ENCODE measurements at places on chromosomes 2 and 18. TPM values are rescaled to one million over a fixed set of nuclear protein-coding genes. Genes with fewer than 3 reads are reported as not detected.

The KIAA2012 gene
- total RNA-seq: not detected

The BUB1 gene
- 14.5 TPM for total RNA-seq

The GPR45 gene
- not detected for total RNA-seq

The ALK gene
- total RNA-seq: not detected

GRCh38 chr2:107412981-107413380, 413.7 kb upstream of the RGPD4 start:
- no peak for DNase-seq

The ZBTB7C gene
- total RNA-seq: under 0.01 TPM

The G6PC2 gene
- total RNA-seq: not detected

The SNRPD1 gene
- total RNA-seq: 24.2 TPM

The CXCR4 gene
- total RNA-seq: 57.4 TPM

The FN1 gene
- total RNA-seq: 353 TPM

DNA sequence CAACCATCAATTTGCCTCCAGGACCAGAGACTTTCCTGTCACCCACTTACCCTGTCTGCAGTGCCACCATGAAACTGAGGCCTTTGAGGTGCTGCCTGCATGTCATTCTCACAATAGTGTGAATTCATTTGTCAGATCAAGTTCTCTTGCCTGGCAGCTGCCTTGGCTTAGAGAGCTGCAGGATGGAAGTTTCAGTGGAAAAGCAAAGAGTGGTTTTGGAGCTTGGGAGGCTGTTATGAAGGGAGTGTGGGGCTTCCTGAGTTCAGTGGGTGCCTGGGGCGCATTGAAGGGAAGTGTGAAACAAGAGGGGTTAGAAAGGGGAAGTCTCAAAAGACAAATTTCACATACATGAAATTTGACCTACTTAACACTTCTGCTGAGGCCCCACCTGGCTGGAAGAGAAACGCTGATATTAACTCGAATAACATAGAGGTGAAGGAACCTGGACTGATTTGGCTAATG, 7.9 kb upstream of the LBH start:
- DNase-seq: no peak

DNA sequence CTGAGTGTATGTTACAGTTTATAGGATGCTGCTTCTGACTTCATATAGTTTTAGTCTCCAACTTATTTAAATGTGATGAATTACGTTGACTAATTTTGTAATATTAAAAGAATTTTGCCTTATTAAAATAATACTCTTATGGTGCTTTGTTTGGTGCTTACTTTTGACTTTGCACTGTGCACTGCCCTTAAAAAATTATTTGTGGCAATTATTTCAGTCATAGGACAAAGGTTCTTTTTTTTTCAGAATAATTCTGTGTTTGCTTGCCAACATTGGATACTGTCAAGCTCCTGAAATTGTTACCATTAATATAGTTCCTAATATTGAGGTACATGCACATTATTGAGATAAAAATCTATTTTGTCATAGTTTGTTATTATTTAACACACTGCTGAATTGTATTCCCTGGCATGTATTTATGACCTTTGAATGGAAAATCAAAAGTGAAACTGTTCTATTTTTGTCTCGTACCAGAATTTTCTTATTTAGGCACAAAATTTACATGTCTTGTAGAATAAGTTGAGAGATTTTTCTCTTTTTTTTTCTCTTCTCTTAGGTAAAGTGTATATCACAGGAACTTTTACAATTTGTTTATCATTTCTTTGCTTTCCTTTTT, 572.8 kb upstream of the KLHL29 start:
- DNase-seq: no peak

The GAL3ST2 gene
- not detected for total RNA-seq

GRCh38 chr2:233350708-233351107, 3.6 kb upstream of the DGKD start:
- DNase-seq: peak; percentile 82

GRCh38 chr18:34028324-34028723, 196.4 kb downstream of the NOL4 start:
- DNase-seq: no peak

The DLX1 gene
- not detected for total RNA-seq

The TFCP2L1 gene
- total RNA-seq: 0.28 TPM

The KATNAL2 gene
- 0.51 TPM for total RNA-seq

DNA sequence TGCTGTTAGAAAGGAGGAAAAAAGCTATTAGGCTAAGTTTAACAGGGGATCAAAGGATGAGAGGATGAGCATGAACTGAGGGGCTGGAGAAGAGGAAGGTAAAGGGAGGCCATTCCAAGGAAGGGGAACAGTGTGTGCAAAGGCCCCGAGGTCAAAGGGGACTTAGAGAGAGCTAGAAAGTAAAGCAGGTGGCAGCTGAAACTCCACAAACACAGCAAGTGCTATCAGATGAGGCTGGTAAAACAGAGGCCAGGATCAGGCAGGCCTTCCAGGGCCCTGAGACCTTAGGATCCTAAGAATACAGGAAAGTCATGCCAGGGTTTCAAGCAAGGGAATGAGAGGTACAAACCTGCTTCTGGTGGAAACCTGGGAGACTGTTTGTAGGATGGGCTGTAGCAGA, 5.8 kb downstream of the HDAC4 start:
- no peak for DNase-seq

DNA sequence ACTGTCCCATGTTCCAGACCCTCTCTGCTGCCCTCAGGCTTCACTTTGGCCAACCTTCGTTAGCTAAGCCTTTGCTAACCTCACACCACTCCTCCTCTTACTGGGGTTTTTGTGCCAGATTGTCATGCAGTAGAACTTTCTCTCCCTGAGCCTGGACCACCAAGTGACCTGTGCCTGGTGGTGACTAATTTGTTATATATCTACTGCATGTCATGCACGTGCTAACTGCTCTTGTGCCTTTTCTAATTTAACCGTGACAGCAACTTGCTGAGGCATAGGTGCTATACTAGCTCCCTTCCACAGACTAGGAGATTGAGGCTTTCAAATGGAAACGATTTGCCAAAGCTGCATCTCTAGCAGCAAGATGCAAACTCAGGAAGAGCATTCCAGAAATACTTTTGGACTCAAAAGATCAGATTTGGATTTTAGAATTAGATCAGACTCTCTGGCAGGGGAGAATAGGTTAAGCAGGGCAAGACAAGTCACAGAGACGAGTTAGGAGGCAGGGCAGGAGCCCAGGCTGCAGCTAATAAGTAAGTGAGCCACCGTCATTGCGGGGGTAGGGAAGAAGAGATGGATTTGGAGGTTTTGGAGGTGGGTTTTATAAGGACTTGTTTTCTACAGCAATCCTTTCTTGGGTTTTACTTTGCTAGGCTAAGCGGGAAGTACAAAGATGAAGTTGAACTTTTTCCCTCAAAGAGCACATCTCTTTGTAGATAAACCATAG, 1.8 kb downstream of the PPP1R7 start:
- no peak for DNase-seq

The GRP gene
- total RNA-seq: not detected

GRCh38 chr2:31239593-31240177, 5.7 kb downstream of the EHD3 start:
- DNase-seq: no peak

DNA sequence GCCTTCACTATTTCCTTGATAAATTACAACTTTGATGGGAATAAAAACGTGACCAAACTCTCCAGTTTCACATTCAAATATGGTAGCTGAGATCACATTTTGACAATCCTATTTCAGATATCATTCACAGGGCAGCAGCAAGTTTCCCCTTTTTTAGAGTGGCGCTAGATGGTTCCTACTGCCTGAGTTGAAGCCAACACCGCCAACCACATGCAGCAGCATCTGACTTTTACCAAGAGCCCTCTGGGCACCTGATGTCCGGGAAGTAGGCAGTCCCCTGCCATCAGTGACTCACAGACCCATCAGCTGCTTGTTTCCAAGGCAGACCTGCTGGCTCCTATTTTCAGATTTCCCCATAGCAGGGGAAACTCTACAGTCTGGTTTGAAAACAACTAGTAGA, 4.0 kb upstream of the MREG start:
- DNase-seq: no peak

DNA sequence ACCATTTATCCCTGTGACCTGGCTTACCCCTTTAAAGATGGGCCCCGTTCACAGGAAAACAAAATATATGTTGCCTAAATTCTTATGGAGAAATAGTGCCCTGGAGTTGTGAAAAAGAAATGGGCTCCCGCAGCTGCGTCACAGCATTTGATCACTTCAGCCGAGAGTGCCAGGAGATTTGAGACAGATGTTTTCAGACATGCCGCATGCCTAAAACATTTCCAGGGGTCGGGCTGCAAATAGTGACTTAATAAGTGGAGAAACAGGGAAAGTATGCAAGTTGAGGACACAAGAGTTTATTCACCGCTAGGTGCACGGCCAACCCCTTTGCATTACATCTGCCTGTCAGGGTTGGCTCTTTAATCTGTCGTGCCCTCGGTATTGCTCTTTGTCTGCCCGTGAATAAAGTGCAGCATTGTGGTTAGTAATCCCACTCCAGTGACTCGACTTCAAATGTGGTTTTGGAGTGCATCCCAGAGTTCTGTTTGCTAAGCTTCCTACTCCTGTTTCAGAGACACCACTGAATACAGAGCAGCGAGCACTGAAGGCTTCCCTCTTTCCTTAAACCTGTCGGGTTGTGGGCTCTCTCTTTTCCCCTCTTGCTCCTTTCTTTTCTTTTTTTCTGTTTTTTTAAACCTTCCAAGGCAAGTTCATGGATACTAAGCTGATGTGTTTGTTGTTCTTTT, 187.5 kb downstream of the LTBP1 start:
- DNase-seq: peak; percentile 30

- DNase-seq: no peak
Measured at GRCh38 chr2:206558492-206558891, 83.8 kb upstream of the FAM237A start.

DNA sequence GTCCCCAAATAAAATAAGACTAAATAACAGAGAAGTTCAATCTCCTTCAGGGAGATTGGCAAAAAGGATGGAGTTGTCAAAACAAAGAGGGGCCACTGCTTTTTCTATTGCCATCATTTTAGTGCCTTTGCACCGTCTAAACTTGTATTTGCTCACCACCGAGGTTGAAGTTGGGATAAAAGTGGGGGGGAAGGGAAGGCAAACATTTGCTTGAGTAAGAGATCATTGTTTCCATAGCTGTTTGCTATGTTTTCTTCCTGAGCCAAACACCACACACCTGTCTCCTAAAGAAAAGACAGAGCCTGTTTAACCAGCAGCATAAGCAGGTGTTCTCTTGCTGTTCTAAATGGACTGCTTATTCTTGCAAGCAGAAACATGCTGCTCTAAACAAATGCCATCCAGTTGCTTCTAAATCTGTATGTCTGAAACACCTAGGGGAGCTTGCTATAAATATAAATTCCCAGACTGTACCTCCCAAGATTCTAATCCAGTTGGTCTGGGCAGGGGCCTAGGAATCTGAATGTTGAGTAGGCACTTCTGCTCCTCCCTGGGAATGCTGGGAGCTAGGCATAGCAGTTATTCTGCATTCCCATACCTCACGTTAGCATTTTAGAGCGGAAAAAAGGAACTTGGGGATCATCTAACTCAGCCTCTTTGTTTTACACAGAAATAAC, 179.4 kb upstream of the ARL4C start:
- no peak for DNase-seq

The ZEB2 gene
- 8.4 TPM for total RNA-seq

DNA sequence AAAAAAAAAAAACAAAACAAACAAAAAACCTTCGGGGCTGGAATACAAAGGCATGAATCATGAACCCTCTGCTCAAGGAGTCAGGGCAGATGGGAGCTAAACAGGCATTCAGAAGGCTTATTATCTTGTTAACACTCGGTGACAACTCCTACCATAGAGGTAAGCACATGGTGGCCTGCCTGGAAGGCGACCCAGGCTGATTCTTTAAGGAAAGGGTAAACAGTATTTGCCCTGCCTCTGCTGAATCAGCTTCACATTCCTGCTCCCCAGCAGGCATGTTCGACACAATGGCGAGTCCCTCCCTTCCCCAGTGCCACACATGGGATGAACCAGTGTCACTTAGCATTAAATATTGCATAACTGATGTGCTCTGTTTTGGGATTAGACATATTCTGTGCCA, 191.9 kb downstream of the ARL4C start:
- DNase-seq: peak; percentile 26

All from dermis blood vessel endothelial cell (primary cell).